ENCODE measurements at places on chromosomes 4 and X.

DNA sequence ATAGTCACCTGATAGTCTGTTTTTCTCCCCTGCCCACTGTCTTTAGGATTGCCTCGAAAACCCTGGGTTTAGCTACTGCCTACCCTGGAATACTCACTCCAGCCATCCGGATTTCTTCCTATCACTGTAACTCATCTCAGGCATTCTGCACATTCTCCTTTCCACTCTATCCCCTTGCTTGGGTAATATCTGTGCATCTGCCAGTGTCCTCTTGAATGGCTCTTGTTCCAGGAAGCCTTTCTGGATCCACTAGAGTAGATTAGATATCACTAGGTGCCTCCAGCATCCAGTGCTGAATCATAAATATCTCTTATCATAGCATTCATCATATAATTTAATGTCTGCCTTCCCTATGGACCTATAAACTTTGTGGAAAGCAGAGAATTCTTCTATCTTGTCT, 17.1 kb upstream of the GALNT7 start:
- no peak for DNase-seq

- DNase-seq: no peak
These were observed 4.8 kb downstream of the AVPR2 start for GRCh38 chrX:153909024-153909979.

- DNase-seq: no peak
These were observed 102.5 kb downstream of the CPEB2 start for GRCh38 chr4:15104825-15105224.

DNA sequence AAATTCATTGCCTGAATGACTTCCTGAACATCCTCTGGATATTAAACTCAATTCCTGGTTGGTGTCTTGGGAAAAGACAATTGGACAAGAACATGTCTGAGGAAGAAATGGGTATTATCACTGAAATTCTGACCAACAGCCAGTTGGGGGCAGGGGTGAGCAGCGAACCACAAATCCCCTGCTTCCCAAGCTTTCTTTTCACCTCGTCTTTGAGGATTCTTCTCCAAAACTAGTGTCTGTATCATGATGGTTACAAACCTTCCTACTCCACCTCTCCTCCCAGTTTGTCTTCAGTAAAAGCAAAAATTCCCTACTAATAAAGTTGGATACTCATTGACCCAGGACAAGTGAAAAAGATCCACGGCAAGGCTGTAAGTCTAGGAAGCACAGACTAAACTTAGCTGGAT, 48.3 kb upstream of the WDR1 start:
- no peak for DNase-seq

DNA sequence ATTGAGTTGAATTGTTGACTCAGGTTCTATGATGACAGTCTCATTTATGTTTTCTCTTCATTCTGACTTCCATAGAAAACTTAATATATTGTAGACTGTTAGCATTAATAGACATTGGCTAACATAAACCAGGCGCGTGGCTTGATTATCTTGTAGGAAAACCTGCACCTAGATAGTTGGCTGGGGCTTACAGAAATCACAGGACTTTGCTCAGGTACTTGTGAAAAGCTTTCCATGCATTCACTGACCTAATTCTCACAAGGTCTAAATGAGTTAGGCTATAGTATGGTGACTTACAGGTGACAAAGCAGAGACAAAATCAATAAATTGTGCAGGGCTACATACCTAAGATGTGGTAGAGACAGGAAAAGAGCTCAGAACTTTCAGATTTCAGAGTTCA, 212.8 kb downstream of the GPAT3 start:
- DNase-seq: no peak

DNA sequence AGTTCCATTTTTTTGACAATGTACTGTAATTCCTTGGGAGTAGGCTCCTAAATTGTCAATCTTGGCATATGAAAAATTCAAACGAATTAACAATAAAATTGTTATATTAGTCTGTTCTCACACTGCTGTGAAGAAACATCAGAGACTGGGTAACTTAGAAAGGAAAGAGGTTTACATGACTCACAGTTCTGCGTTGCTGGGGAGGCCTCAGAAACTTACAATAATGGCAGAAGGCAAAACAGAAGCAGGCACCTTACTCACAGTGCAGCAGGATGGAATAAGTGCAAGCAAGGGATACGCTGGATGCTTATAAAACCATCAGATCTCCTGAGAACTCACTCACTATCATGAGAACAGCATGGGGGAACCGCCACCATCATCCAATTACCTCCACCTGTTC, 246.4 kb upstream of the TRAM1L1 start:
- no peak for DNase-seq

DNA sequence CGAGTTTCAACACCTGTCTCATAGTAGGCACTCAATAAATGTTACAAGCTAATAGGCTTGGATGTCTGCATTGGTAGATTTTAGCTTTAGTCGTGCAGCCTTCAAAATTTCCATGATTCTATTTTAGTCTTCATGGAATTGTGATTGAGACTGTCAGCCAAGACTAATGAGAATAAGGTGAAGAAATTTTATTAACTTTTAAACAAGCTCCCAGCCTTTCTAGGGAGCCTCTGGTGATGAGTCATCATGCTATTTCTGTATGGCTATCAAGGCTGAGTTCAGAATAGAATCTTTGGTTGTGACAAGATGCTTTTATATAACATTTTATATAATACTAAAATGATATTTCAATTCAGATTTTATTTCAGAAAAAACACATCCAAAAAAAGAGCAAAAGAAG, 685.8 kb downstream of the GABRG1 start:
- no peak for DNase-seq

DNA sequence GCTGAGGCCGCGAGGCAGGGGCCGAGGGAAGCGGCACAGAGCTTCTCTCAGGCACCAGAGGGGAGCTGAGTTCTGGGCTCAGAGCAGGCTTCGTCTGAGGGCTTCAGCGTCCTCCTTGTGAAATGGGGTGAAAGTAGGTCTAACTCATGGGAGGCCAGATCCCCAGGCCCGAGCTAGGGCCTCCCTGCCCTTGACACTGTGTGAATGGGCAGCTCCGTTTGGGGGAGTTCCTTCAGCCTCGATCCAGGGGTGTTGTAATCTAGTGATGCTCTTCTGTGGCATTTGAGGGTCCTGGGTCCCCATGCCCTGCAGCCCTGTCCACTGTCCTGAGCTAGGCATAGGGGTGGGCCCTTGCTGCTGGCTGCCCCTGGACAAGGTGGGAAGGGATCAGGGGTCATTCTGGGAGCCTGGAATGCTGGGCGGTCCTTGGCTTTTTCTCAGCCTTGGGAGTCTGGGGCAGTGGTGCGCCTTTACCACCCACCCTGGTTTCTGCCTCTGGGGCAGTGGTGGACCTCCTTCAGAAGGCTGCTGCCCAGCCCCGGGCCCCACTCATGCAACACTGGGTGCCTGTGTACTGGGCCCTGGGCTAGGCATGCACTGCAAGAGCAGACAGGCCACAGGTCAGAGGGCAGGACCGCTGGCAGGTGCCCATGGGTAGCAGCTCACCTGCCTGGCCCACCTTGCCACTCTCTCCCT, 4.1 kb downstream of the SH3BP2 start:
- no peak for DNase-seq

DNA sequence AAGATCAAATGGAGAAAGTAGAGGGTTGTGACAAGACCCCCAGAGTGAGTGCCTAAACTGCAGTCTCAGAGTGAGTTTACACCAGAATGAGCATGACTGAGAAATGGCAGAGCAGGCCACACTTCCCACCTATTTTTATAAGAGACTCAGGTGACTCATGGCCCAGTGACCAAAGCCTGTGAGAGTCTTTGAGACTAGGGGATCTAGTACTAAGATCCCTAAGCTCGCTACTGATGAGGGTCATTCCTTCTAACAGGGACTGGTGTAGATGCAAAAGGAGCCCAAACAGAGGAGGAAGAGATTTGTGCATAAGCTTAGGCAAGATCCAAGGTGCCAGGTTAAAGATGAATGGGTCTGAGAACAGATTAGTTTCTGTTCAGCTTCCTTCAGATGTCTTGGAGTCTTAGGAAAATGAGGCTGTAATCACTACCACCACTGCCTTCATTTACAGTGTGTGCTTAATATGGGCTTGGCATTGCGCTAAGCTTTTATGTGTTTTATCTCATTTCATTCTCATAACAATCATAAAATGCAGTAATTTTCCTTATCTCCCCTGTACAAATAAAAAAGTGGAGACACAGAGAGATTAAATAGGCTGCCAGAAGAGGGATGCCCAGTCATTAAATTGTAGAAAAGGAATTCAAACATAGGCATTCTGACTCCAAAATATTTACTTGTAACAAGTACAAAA, 62.8 kb downstream of the RWDD4 start:
- DNase-seq: no peak

DNA sequence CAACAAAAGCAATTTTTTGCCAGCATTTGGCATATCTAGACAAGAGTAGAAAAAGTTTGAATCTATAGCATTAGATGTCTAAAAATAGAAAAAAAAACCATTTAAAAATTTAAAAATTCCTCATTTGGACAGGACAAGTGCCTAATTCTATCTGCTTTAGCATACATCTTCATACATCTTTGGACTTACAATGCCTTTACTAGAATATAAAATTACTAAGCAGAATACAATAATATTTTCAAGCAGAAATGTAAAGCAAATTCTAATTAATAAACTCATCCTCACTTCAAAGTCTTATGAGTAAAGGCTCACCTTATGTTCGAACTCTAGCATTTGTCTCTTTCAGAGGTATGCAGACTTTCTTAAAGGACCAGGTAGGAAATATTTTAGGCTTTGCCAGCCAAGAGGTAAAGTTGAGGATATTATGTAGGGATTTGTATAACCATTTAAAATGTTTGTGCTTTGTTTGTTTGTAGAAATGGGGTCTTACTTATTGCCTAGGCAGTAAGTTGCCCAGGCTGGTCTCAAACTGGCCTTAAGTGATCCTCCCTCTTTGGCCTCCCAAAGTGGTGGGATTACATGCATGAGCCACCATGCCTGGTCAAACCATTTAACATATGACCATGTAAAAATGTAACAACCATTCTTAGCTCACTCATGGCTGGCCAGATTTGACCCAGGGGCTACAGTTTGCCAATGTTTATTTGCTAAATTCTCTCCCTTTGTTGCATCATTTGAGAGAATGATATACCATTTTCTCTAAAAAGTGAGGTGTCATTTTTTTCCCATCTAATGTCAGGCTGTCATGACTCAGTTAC, 29.1 kb downstream of the UGDH start:
- DNase-seq: no peak

GRCh38 chrX:130378024-130378669, 7.3 kb downstream of the GPR119 start:
- no peak for DNase-seq

DNA sequence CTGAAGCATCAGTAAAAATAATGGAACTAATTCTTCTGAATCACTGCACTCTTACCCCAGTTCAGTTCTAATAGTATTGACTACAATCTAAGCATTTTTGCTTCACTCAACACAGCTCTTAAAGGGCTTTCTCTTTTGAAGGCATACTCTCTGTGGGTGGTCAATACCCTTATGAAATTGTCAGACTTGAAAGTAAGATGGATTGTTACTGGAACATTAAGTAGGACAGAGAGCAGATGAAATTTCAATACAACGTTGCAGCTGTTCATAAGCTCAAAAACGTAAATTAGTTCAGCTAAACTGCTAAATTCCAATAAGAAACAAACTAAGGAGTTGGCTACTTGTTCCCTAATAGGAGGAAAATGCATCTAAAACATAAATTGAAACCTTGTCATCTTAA, 352.3 kb upstream of the TENM3 start:
- DNase-seq: no peak

GRCh38 chr4:24840362-24840761, 45.0 kb downstream of the SOD3 start:
- DNase-seq: no peak

DNA sequence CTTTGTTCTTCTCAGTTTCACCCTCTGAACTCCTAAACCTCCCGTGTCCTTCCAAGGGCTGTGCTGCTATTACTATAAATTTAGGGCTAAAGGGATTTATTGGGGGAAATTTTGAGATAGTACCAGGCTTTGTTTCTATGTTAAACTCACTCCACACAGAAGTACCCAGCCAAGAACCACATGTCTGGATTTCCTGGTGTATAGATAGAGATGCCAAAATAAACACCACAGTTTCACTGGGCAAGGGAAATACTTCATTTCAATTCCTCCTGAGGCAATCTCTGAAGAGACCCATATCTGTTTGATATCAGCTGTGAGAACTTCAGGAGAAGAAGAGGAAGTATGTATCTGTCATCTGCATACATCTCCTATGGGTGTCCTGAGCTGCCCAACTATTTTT, 21.7 kb upstream of the CLNK start:
- DNase-seq: no peak

DNA sequence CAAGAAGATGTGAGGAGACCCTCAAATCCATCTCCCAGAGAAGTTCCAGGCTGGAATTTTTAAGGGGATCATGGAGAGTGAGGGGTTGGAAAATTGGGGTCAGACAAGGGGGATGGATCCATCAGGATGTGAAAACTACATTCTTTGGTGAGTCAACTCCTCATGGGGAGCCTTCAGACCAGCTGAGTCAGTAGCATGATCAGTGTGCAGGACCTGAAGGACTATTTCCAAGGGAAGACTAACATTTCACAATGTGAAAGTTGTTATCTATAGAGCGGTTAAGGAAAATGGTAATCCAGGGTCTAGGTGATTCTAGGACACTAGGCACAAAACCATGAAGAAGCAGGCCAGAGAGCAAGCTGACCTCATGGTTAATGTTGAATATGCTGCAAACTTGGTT, 38.6 kb upstream of the CEP135 start:
- no peak for DNase-seq

DNA sequence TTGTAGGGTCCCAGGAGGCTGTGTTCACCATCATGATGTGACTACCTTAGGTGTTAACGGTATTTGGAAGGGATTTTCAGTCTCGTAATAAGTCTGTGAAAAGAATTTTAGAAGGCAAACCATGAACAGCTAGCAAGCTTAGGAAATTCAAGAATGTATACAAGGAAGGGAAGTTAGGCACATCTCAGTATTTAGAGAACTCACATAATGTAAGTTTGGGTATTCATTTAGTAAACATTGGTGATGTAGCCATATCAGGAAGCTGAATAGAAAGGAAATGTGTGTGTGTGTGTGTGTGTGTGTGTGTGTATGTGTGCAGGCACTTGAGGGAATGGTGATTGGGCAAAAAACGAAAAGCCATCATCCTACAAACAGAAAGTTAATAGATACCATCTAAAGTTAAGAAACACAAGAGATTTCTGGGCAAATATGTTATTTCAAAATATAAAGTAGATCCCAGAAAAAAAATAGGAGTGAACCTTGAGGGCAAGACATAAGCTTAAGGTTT, 34.7 kb upstream of the PRKX start:
- peak; percentile 27 for DNase-seq

- DNase-seq: no peak
These were observed at the start of gene IRS4 for GRCh38 chrX:108736509-108737479. IRS4 (minus strand) TSS chrX:108736563.

DNA sequence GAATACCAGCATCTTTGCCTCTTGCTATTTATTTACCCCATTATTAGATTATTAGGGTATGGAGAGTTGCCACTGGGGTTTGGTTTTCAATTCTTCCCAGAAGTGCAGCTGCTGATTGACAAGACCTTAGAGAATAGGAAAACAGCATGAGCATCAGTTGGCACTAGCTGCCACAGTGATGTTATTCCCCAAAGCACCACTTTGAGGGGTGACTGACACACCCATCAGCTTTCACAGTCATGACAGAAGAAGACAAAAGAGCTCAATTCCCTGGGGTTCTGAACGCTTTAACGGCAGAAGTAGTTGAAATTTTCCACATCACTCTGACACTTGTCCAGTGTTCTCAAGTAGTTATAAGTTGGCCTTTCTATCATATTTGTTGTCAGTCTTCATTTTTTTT, 55.0 kb upstream of the NR3C2 start:
- no peak for DNase-seq

GRCh38 chrX:101287402-101287801, 3.7 kb downstream of the TAF7L start:
- peak; percentile 57 for DNase-seq

- peak; percentile 13 for DNase-seq
These were observed 21.4 kb upstream of the AFAP1 start for GRCh38 chr4:7960790-7961655.
